ENCODE measurements at places on chromosomes 4 and X.

DNA sequence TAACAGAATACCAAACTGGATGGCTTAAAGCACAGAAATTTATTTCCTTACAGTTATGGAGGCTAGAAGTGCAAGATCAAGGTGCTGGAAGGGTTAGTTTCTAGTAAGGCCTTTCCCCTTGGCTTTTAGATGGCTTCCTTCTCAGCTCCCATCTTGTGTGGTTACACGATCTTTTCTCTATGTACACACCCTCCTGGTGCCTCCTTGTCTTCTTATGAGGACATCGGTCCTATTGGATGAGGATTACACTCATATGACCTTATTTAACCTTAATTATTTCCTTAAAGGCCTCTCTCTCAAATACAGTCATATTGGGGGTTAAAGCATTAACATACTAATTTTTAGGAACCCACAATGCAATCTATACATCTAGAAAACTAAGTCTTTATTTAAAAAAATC is 787.9 kb upstream of the GALNTL6 start:
- no peak for DNase-seq

- no peak for DNase-seq
Measured at GRCh38 chr4:109966891-109967481, 54.3 kb downstream of the EGF start.

DNA sequence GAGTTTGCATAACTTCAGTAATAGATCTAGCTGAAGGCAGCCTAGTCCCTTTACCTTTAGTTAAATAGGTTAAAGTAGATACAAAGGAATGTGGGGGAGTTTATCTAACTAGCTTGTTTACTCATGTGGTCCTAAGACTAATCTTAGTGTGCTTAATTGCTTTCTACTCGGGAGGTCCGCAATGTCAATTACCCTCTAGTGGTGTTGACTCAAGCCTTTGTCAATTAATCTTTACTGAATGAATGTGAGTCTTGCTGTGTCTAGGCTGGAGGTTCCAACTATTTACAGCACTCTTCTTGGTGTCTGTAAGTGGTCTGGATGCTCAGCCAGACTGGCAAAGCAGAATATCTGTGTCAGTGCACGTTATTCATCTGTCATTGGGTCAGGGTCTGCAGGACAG is 17.9 kb upstream of the YTHDC1 start:
- DNase-seq = no peak

DNA sequence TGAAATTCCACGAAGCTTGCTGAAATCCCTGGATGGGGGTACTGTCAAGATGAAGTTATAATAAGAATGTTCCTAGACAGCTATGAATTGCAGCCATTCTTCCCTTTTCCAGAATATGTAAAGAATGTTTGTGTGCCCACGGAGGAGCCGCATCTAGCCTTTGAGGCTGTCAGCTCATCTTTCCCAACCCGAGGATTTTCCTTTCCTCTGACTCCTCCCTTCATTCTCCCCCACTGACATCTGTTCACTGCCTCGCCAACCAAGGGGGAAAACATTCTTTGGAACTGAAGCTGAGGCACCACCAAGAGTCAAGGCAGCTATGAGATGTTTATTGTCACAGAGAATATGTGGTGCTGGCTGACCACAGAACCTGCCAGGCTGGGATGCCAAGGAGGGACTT is 8.8 kb downstream of the NHSL2 start:
- no peak for DNase-seq

GRCh38 chr4:148795156-148795864 is 353.1 kb upstream of the NR3C2 start:
- DNase-seq = no peak

GRCh38 chr4:142909908-142910307 is 63.8 kb upstream of the INPP4B start:
- no peak for DNase-seq

DNA sequence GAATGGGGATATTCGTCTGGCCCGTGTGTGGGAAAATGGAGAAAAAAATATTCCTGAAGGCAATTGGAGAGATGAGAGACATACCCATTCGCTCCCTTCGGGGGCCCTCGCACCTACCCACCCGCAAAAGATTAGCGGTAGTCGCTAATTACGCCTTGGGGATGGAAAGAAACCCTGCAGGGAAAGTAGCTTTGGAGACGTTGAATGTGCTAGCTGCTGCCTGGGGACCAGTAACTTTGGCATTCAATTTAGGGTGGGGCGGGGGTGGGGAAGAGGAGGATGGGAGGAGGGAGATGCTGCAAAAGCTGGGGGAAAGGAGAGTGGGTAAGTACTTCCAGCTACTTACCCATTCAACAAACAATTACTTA is 407 bp upstream of the ZC4H2 start:
- DNase-seq = no peak

GRCh38 chr4:22941688-22942375 is 249.1 kb downstream of the GBA3 start:
- no peak for DNase-seq

DNA sequence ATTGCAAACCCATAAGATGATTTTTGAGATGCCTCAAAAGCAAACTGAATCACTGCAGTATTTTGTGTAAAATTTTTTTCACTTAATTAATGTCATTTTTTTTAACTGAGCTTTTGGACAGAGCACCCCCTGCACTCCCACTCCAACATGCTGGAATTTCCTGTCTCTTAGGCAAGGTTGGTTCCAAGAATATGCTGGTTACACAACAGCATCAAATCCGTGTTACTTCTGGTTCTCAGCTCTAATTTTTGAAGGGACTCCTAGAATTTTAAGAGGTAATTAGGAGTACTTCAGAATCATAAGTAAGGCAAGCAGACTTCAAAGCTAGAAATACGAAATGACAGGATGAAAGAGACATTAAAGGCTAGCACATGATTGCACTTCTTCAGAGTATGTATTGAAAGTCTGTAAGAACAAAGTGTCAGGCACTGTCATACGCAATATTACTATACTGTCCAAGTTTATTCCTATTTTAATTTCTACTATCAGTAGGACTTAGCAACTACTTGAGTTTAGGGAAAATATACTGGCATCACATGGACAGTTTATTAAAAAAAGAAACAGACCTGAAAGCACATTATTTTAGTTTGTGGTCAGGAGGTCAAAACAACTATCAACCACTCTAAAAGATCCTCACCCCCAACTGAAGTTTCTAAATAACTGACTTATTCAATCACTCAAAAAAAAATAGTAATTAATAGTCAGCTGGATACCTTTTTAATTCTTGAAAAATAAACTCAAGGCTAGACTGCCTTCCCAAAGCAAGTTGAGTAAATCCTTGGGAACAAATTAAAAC is 1.6 kb upstream of the JCHAIN start:
- DNase-seq = no peak

- DNase-seq = no peak
Measured at GRCh38 chr4:19774690-19775256, 476.9 kb upstream of the SLIT2 start.

DNA sequence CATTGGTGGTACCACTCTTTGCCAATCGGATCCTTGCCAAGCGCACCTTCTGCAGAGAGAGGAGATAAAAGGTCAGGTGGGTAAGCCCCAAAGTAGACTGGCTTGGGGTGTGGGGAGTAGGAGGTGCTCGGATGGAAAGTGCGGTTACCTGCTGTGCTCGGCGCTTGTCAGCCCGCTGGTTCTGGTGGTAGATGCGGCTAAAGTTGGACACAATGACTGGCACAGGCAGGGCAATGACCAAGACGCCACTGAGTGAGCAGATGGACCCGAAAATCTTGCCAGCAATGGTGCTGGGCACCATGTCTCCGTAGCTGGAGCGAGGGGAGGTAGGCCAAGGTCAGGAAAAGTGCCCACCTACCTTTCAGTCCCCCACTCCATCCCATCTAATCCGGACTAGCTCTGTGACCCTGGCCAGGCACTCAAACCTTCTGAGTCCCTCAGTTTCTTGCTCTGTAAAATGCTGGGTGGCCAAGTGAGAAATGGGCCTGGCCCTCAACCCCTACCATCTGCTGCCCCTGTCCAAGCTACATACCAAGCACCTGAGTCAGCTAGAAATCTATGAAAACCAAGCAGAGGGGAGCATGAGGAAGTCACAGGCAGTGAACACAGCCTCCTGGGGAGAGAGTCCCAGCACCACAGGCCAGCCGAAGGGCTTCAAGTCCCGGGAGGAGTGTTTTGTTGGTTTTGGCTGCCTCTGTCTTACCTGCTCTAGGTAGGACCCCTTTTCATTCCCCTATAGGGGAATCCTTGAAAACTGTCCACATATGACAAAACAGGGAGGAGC is 4.7 kb downstream of the KCND1 start:
- DNase-seq = no peak

DNA sequence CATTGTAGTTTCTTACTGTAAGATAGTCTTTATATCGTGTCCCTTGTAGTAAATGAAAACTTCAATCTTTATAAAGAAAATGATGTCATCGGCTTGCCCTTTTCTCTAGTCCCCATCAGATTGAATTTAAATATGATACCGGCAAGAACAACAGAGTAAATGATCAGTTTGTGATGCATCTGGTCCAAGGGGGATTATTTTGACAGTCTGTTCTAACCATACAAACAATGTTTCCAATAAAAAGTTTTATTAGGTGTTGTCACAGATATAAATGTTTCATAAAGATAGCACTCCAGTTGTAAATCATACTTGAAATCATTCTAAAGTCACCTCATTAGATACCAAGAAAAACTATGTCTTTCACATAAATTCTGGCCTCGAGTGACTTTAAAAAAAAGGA is 72.3 kb downstream of the SLC9A6 start:
- no peak for DNase-seq

- DNase-seq = no peak
Measured at GRCh38 chrX:85024562-85024961, 20.9 kb downstream of the APOOL start.

DNA sequence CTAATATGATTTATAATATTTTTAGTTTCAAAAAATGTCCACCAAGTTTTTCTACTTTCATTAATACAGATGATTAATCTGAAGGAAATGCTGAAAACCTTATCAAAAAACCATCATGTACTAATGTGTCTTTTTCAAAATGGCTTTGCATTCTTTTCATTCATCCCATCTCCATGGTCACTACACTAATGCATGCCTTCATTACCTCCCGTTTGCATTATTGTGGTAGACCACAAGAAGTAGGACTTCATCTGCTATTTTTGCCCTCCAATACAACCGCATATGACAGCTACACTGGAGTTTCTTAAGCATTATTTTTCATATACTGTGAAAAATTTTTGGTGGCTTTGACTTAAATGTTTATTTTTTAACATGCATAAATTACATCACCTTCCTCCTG is 37.9 kb upstream of the FSTL5 start:
- no peak for DNase-seq

GRCh38 chr4:138935135-138935807 is 80.3 kb upstream of the NOCT start:
- no peak for DNase-seq

- DNase-seq = no peak
Measured at GRCh38 chr4:177460460-177460859, 18.2 kb upstream of the AGA start.

DNA sequence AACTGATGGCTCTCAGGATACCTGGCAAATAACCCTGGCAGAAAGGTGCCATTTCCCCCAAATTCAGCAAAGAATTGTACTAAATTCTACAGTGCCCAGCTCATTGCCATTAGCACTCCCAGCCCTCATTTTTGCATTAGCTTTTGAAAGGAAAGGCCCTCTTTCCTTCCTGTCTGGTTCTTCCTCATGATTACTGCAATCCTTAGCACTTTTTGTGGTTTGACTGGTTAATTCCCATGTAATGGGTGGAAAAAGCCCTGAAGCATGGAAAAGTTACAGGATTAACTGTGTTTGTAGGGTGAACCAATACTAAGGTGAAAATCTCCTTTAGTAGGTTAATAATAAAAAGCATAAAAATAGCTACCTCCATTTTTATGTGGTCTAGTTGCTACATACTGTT is 139.5 kb downstream of the NPNT start:
- DNase-seq = no peak

DNA sequence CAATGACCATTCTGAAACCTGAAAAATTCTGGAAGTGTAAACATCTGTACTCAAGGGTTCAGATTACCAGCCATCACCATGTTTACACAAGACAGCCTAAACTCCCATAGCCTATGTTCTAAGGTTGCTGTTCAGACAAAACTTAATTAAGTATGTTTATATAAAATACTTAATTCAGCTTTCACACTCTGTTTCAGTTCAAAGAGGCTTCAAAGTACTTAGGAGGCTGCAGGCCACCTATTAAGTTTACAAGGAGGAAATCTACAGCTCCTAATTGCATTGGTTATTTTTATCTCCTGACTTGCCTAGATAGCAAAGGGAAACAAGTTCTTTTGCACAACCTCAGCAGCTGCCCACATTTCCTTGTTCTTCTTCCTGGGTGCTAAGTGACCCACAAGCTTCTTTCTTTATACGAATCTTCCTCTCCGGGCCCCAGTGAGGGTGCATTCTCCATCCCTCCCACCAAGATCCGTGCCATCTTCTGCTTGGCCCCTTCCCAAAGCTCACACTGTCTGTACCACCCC is 2.0 kb downstream of the GAK start:
- no peak for DNase-seq

DNA sequence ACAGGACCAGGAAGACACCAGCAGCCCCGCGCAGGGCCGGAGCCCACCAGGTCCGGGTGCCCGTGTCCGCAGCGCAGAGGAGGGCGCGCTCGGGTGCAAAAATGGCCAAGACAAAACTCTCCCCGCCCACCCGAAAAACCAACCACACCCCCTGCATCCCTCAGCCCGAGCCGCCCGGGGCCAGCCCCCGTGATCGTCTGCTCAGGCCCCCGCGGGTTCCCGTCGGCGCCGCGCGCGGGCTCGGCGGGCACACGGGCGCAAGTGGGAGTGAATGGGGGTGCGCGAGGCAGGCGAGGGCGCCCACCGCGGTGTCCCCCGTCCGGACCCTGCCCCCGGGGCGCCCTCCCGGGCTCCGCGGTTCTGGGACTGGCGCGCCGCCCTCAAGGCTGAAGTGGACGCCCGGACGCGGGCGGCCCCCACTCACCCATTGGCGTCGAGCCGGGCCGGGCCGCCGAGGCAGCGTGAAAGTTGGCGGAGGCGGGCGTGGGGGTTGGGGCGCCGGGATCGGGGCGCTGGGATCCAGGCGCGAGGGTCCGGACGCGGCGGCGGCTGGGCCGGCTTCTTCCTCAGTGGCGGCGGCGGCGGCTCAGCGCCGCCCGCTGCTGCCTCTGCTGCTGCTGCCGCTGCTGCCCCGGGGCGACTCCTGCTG is 393 bp downstream of the SH3KBP1 start:
- DNase-seq = peak; percentile 24

DNA sequence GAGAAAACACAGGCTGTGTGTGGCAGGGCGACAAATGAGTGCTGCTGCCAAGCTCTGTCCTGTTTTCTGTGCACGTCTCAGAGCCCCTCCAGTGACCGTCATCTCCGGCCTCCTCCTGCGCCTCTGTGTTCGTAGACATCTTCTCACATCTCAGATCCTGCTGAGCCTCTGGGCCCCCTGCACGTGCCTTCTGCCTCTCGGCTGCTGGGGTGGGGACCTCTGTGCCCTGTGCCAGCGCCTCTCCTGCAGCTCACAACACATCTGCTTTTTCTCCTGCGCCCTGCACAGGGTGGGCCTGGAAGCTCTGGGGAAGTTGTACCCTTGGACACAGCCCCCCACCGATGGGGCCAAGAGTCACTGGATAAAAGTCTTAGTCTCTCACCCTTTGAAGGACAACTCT is 2.4 kb upstream of the CTAG2 start:
- no peak for DNase-seq

DNA sequence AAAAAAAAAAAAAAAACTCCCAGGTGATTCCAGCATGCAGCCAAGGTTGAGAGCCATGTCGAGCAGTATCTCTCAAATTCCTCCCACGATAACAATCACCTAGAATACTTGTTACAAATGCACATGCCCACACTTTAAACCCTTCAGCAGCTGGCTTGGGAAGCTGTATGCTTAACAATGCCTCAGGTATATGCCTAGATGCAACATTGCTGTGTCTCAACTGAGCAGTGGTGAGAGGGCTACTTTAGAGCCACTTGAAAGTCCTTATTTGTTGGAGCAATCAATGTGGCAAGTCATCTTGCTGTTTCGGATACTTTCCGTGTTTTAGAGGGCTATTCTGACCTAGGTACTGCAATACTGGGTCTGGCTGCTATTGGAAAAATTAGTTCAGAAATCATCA is 487.4 kb downstream of the INPP4B start:
- DNase-seq = no peak
